ENCODE measurements at places on chromosomes 6 and 20.

DNA sequence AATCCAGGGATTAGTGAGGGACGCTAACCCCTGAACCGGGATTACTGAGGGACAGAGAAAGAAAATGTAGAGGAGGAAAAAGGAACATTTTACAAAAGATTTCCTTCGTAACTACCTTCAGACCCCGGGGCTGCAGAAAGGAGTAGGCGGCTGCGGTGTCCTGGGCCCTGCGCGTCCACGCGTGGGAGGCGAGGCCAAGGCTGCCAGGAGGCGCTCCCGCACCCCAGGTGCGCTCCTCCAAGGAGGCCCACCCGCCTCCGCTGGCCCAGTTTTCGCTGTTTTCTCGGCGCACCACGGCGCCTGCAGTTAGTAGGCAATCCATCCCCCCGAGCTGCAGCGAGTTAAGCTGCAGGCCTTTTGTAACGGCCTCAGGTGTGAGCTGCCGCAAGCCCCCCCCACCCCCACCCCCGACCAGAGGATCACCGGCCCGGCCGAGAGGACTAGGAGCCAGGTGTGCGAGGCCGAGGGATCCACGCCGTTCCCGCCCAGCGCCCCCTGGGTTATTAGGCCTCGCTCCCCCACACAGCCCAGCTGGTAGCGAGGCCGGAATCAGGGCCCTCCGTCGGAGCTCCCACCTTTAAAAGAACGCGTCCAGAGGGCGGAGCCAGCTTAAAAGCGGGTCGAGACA lies 380.3 kb upstream of the ARID1B start:
- DNase-seq, result no peak

- no peak for DNase-seq
Measured at GRCh38 chr6:156698239-156699016, 78.8 kb upstream of the ARID1B start.

GRCh38 chr6:159342146-159342545 lies 172.9 kb downstream of the FNDC1 start:
- DNase-seq, result no peak

- no peak for DNase-seq
Measured at GRCh38 chr6:143348531-143348930, 102.0 kb downstream of the ADAT2 start.

- no peak for DNase-seq
Measured at GRCh38 chr6:159935065-159935464, 33.8 kb upstream of the IGF2R start.

DNA sequence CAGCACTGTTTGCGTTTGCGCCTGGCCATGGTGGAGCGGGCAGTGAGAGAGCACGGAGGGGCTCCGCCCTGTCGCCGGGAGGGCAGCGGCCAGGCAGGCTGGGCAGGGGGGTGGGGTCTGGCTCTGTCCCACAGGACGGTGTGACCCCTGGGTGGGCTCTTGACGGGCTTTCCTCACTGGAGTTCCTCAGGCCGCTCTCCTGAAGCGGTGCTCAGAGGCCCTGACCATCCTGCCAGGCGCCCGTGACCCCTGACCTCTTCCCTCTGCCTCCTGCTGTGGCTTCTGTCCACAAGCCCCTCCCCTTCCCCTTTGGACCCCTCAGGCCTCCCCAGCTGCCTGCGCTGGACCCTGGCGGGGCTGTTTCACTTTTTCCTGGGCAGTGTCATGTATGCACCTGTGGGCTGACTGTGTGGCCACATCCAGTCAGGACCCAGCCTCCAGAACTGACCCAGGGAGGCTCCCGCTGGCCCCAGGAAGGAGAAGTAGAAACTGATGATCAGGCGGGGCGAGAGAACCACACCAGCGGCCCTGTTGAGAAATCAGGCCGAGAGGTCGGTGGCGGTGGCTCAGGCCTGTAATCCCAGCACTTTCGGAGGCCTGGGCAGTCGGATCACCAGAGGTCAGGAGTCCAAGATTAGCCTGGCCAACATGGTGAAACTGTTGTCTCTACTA lies 1.2 kb downstream of the OGFR start:
- no peak for DNase-seq

- no peak for DNase-seq
Measured at GRCh38 chr6:75524322-75524972, 30.8 kb upstream of the FILIP1 start.

DNA sequence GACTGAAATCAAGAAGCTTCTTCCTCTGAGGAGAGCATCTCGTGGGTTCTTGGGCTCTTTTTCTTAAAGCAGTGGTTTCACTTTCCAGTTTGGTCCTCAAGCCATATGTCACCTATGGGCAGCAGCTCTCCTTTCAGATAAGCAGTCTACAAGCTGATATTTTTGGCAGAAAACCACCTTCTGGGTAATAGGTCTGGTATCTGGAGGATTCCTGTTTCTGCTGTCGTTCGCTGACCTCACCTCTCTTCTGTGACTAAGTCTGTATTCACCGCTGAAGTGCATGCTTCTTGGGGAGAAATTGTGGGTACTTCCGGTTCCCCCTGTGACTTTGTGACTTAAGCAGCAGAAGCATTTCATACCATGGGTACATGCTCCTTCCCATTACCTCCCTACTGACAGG lies 193.6 kb downstream of the EDN1 start:
- DNase-seq, result no peak
